Smooth muscle cell of the pulmonary artery (primary cell): ENCODE measurements at places on chromosomes 13 and 19. TPM values are rescaled to one million over a fixed set of nuclear protein-coding genes. Genes with fewer than 3 reads are reported as not detected.

ZNF324B gene
- total RNA-seq, result 9.2 and 12.5 TPM in 2 replicates

ZNF729 gene
- total RNA-seq, result not detected in 2 replicates

PTH2 gene
- total RNA-seq, result not detected in 2 replicates

MAMSTR gene
- total RNA-seq, result 0.65 and 0.69 TPM in 2 replicates

MTUS2 gene
- 0.10 and 0.13 TPM in 2 replicates for total RNA-seq
